ENCODE measurements at places on chromosomes 13 and 19. TPM values are rescaled to one million over a fixed set of nuclear protein-coding genes. Genes with fewer than 3 reads are reported as not detected.

CAMSAP3 gene
- 0.32 TPM for total RNA-seq

PVR gene
- 30.3 TPM for total RNA-seq

SLITRK5 gene
- total RNA-seq, result 0.03 TPM

CALR3 gene
- total RNA-seq, result not detected

ZNF607 gene
- total RNA-seq, result 2.8 TPM

ADGRE1 gene
- 2.4 TPM for total RNA-seq

DLEU7 gene
- 0.32 TPM for total RNA-seq

RUBCNL gene
- 6.7 TPM for total RNA-seq

KLF2 gene
- 228 TPM for total RNA-seq

CEACAM3 gene
- total RNA-seq, result 1.6 TPM

ZNF563 gene
- total RNA-seq, result 2.0 TPM
